ENCODE measurements at places on chromosomes 1 and 21.

DNA sequence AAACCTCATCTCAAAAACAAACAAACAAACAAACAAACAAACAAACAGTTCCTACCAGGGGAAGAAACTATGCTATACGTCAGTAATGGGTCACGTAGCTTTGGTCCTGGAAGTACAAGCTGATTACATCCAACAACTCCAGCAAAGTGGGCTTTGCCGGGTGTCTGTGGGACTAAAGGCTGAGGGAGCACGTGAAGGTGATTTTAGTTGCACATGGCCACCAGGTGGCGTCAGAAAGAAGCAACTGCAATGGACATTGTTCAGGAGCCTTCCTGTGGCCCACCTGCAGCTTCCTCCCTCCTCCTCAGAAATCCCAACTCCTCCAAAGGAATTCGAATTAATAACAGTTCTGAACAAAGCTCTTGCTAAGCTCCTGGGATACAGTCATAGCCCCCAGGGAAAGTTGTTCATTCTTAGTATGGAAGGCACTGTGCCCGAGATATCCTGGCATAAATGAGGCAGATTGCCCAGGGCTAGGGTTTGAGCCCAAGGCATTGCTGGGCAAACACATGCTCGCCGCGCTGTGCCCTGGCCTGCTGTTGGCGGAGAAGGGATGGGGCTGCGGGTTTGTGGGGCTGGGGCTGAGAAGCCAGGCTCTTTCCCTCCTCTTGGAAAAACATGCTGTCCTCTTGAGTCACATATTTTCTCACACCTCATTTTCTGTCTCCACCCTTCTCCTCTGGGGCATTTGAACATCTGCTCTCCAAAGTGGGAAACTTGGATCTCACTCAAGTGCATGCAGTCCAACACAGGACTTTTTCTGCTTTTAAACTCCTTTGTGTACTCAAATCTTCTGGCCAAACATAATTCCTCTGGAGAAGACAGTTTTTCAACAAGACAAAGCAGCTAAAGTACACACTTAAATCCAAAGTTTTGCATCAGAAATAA, 28.6 kb downstream of the AKNAD1 start:
- DNase-seq, result peak; percentile 74

GRCh38 chr21:28455253-28455600, 537.5 kb downstream of the LTN1 start:
- no peak for DNase-seq

DNA sequence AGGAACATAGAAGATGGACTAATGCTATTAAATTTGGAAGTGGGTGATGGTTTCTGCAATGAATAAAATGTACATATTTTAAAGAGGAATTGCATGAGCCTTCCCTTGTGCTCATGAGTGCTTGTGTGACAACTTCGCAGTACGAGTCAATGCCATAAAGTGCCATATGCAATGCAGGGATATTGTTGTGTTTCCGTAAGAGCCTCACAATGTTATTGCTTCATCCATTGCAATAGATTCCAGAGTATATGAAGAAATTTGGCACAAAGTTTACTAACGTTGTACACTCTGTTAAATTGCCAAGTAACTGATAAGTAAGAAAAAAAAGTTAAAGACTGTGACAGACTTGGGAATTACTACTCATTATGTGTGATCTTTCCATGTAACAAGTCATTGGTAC, 22.3 kb downstream of the BTG3 start:
- no peak for DNase-seq

GRCh38 chr1:81032973-81033425, 767.7 kb upstream of the ADGRL2 start:
- DNase-seq, result no peak

GRCh38 chr1:109392788-109393616, 4.7 kb downstream of the SORT1 start:
- DNase-seq, result no peak

DNA sequence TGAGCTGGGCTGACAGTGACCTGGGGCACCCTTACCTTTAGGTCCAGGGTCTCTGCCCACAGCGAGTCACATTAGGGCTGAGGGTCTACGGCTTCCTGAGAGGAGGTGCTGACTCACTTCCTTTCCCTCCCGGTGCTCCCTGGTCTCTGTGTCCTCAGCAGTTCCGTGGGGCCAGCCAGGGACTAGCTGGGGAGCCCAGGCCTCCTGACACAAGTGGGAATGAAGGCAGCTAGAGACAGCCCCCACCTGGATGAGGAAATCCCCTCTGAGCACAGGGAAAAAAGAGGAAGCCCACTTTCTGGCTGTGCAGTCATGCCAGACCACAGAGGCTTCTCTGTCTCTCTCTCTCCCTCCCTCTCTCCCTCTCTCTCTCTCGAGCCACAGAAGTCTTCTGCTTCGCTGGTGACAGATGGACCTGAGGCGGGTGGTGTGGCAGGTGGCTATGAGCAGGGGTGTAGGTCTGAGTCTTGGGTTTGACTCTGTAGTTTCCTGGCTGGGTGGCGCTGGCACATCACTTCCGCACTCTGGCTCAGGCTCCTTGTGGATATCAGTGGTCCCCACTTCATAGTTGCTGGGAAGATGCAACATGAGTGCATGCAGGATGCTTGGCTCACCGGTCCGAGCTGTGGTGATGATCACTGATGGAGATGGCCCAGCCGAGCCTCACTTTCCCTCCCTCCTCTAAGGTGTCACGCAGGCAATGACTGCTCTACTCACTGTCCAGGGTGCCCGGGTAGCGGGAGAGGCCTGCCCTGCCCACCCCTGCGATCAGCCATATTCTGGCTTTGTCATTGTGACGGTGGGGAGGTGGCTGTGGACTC, 3.5 kb downstream of the SLC66A1 start:
- DNase-seq, result no peak

DNA sequence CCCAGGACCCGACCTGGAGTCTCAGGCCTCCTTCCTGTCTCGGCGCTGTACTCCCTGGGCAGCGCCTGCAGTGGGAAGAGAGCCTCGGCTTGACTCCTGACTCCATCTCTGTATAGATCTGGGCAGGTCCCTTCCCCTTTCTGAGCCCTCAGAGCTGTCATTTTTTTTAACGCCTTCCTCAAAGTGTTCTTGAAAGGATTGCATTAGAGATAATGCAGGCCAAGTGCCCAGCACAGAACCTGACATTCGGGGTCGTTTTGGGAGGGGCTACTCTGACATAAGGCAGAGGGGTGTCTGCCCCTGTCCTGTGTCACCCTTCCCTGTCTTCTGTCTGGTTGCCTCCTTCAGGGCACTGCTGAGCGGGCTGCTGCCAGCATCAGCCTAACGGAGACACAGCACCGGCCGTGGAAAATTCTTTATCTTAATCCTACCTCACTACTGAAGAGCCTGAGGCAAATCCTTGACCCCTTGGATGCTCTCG, 271.6 kb downstream of the TRABD2B start:
- DNase-seq, result no peak

DNA sequence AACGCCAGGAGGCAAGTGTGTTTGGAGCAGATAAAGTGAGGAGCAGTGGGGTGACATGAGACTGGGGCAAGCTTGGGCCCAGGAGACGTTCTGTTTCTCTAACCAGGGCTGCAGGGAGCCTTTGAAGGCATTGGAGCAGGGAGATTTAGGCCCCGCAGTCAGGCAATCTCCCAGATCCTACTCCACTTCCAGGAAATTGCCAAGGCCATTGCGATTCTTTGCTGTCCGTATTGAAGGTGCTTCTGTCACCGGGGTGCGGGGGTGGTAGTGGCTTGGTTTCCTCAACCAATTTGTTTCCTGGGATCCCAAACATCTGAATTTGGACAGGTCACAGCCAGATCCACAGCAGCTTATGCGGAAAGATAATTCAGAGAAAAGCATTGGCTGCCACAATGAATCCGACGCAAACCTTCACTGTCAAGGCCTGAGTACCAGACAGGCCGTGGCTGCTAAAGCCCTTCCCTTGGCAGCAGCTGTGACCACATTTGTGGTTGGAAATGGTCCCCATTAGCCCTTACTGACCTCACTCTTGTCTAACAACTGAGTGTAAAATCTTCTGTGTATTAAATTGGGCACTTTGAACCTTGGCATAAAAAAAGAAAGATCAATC, 385.6 kb downstream of the PTPRU start:
- DNase-seq, result no peak

DNA sequence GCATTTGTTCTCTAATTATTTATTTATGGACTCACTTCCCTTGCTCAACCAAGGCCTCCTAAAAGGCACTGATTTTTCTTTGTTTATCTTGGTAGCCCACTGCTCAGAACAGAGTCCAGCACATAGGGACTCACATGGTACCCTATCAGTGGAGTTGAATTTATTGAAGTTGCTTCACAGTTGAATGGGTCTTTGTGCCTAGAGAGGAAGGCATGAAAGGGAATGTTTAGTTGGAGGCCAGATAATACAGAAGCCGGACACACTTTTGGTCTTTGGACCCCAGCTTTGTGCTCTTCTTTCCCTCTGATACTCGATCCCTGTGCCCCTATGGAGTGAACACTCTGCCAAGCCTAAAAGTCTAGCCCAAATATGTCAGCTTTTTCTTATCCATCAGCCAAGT, 429.0 kb downstream of the PRDM2 start:
- no peak for DNase-seq

- no peak for DNase-seq
These were observed 1.9 kb downstream of the CASQ1 start for GRCh38 chr1:160192234-160192633.

- no peak for DNase-seq
These were observed 1.1 kb downstream of the LUZP1 start for GRCh38 chr1:23167353-23168078.

DNA sequence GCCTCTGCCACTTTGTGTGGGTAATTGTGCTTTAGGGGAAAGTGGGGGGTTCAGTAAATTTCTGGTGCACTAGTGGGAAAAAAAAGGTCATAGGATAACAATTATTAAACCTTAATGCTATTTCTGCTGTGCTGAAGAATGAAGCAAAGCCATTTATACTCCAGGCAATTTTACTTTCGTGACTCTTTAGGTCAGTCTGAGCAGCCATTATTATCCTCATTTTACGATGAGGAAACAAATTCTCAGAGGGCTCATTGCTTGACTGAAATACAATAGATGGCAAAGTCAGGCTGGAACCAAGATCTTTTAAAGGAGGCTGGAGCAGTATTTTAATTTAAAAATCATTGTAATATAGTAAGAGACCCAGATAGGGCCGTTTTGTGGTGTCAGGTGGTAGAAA, 248.0 kb downstream of the GREM2 start:
- DNase-seq, result no peak

DNA sequence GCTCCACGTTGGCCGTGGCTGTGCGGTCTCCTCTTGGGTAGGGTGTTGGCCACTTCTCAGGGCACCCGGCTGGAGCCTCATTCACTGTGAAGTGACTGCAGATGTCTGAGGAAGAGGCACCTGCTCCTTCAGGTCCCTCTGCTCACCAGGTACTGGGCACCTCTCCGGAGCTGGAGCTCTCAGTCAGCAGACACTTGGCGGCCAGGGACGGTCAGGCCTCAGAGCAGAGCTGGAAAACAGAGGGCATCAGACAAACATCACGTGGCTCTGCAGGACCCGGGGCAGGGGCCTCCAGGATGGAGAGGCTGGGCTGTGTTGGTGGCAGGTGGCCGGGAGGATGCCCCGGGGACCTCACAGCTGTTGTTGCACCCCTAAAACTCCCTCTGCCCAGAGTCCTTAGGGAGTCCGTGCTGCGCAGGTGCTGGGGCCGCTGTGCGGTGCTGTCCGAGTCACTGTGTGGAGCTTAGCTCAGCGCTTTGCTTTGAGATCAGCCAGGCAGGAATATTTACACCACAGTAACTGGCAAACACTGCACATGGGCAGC, 59.7 kb downstream of the SLX9 start:
- no peak for DNase-seq

Measured in NCI-H460 (cell line).